Suppressor macrophage (primary cell): ENCODE measurements at places on chromosomes 13 and 19.
A peak's percentile ranks its signal among the peaks of the same experiment; 100 is the strongest.

- no peak for DNase-seq
Measured at GRCh38 chr19:10669246-10669645, 15.1 kb downstream of the ILF3 start.

- peak; percentile 79 for DNase-seq
Measured at GRCh38 chr19:53865918-53866864, 1.5 kb upstream of the MYADM start.

GRCh38 chr19:17205237-17206140 is 9.7 kb upstream of the USE1 start:
- DNase-seq = peak; percentile 43

GRCh38 chr19:2050349-2050990 is 574 bp downstream of the MKNK2 start:
- no peak for DNase-seq

- DNase-seq = no peak
Measured at GRCh38 chr19:31671411-31672035, 322.3 kb upstream of the TSHZ3 start.

DNA sequence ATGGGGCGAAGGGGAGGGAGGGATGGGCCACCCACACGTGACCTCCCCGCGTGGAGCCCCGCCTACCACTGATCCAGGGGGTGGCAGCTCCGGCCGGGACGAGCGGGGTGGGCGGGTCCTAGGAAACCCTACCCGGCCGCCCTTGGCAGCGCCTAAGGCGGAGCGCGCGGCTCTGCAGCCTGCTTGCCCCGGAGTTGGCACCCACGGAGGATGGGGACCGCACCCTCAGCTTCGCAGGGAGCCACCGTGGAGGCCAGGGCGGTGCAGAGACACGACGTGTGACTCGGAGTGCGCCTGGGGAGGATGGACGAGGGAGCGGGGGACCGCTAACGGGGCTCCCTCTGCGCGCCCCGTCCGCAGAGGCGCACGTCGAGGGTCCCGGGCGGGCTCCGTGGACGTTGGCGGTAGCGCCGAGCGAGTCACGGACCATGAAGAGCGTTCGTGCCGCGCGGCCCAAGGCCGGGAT is at the start of gene RGS9BP:
RGS9BP (plus strand) TSS at position 129 of the 466 bp plus-strand sequence. CDS start 416 bp downstream, outside the sequence.
- DNase-seq = peak; percentile 78

DNA sequence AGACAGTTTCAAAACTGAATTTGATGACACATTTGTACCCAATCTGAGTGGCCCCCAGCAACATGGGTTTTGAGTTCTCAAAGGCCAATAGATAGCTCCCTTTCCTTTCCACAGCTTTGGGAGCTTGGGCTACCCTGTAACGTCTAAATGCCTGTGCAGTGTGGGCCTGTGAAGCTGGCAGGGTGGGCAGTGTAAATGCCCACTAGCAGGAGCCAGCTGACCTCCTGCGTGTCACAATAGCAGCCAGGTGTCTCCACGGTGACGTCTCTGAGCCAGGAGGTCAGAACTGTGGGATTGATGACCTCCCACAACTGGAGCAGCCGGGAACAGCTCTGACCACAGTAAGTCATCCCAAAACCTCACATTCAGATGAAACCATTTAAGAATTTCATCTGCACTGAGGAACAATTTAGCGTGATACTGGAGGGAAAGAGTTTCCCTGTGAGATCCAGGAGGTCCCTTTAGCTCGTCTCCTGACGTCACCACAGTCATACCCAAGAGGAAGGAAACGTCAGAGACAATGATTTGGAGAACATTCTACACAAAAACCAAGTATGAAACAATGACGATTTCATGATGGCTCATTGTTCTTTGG is at the start of gene IPO5:
IPO5 (plus strand) TSS at position 300 of the 595 bp plus-strand sequence. CDS start 23,022 bp downstream, outside the sequence.
- no peak for DNase-seq

DNA sequence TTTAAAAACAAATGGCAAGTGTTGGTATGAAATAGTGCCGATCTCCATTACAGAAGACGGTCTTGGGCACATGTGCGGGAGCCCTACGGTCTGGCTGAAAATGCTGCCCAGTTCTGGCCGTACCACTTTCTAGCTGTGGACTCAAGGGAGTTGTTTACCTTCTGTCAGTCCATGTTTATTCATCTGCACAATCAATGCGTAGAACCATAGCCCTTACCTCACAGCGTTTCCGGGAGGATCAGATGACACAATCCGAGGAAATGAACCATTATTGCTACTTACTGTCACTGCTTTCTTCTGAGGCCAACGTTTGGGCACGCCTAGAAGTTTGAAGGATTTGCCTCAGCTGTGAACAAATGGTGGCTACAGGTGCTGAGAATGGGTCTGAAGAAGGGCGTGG is 31.2 kb downstream of the GADD45B start:
- peak; percentile 66 for DNase-seq

DNA sequence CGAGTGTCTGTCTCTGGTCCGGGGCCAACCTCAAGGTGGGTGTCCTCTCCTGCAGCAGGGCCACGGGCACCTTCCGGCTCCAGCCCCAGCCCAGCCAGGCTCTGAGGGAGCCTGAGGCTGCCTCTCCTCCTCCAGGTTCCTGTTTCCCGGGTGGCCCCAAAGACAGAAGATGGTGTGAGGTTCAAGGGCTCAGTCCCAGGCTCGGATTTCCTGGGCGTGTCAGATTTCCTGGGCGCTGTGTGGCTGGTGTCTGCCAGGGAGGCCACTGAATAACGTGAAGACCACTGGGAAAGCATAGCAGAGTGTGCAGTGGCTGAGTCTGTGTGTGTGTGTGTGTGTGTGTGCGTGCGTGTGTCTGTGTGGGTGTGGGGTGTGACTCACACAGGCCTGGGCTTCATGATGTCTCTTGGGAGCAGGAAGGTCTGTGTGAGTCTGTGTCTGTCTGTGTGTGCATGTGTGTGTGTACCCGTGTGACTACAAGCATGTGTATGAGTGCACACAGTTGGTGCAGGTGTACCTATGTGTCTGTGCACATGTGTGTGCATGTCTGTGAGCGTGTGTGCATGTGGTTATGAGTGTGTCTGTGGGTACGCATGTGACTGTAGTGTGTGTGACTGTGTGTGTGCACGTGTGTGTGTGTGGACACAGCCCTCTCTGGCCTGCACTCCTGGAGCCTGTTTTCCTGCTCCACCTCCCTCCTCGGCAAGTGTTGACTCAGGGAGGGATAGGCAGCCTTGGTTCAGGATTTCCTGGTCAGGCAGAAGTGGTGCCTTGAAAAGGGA is 28.3 kb downstream of the CEBPA start:
- DNase-seq = peak; percentile 87

GRCh38 chr13:50158385-50159165 is 143.3 kb downstream of the KCNRG start:
- no peak for DNase-seq

DNA sequence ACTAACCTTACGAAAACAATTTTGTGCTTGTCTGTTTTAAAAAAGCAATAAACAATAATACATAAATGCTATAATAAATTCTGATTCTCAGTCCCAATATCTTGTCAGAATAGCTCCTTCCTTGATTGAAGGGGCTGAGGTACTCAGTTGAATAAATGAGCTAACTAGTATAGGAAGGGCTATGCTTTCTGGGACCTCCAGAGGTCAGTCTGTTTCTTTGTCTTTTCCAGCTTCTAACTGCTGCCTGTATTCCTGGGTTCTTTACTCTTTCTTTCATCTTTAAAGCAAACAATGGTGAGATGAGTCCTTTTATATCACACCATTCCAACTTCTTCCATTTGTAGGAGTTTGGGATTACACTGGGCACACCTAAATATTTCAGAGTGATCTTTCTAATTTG is 1297.0 kb upstream of the ATXN8OS start:
- no peak for DNase-seq

GRCh38 chr19:46803555-46803954 is 15.2 kb upstream of the SLC1A5 start:
- DNase-seq = no peak

DNA sequence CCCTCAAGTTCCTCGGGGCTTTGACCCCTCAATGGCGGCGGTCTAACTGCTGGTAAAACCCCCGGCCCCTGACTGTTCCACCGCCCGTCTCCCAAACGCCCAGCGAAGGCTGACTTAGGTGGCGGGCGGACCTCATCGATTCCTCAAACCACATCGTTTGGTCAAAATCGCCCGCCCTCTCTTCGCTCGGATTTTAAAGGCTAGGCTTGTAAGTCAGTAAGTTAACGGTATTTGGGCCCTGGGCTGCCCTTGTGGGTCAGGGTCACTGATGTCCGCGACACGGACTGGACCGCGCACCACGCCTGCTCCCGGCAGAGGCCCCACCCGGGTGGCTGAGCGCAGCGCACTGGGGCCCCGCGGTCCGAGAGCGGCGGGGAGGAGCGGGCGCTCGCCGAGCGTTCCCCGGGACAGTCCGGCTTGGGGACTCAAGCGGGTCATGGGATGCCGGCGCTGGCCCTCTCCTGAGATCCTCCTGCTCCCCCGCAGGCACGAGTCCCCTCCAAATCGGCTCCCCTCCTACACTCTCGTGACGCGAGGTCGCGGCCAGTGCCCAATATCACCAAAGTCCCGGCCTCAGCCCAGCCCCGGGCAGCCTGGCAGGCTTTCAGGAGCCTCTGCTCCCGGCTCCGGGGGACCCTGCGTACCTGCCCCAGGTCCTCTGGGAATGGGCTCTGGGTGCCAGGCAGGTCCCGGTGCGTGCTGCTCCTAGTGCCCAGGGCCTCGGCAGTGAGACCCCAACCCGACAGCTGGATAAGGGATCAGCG is 1.0 kb downstream of the FLT1 start:
- peak; percentile 56 for DNase-seq

- no peak for DNase-seq
Measured at GRCh38 chr19:8922591-8922990, 87.6 kb downstream of the MUC16 start.

DNA sequence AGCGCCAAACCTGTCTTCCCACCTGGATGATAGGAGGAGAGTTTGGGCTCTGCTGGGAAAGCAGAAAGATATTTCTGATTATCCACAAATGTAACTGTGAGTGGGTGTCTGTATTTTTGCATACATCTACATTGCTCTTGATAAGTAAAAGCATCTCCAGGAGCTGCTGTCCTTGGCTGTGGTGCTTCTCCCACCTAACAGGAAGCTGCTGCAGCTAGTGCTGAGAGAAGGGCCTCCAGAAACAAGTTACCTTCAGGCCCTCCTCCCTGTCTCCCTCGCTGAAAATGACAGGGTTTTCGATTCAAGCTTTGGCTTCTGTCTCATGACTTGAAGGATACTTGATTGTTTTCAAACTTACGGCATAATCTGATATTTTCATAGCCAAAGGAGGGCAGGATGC is 90.1 kb downstream of the FOXO1 start:
- DNase-seq = no peak

DNA sequence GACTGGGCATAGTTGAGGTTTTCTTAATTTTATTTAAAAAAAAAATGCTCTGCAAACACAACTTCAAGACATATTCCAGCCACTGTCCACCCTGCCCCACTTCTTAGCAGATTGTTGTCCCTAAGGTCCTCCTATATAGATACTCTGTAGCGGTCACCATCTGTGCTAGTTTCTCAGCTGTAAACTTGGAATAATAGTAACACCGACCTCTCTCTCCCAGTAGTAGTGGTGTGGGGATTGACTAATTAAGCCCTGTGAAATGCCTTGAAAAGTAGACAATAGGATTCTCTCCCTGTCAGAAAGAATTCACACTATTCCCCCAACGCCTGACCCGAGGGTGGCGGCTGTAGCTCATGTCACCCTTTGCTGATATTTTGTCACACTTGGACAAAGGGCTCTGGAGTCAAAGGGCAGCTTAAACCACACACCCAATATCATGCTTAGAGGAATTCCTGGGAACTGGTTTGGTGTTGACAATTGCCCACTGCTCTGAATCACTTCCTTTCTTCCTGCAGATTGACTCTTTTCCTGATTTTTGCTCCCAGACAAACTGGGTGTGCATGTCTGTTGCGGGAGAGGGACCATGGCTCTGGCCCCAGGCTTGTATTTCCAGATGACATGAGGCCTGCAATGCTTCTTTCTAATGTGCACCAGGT is 9.2 kb upstream of the SERP2 start:
- no peak for DNase-seq

DNA sequence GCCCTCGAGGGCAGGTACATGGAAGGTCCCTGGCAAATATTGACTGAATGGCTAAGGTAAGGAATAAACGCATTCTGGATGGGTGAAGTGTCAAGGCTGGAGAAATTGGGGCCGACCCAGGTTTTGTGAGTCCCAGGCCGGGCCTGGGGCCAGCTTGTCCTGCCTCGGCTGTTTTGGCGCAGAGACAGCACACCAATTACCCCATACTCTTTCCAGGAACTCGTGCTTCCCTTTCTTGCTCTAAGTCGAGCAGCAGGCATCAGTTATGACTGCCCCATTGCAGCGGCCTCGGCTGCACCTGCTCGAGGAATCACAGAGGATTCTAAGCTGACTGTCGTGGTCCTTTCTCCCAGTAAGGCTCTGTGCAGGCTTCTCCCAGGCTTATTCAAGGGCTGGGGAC is 67.1 kb downstream of the ZNF536 start:
- DNase-seq = no peak

- peak; percentile 96 for DNase-seq
Measured at GRCh38 chr13:112587212-112587763, 665 bp downstream of the TUBGCP3 start.

- no peak for DNase-seq
Measured at GRCh38 chr13:102132777-102133295, 269.0 kb downstream of the FGF14 start.

GRCh38 chr13:39385621-39386231 is 217.3 kb downstream of the LHFPL6 start:
- DNase-seq = no peak

DNA sequence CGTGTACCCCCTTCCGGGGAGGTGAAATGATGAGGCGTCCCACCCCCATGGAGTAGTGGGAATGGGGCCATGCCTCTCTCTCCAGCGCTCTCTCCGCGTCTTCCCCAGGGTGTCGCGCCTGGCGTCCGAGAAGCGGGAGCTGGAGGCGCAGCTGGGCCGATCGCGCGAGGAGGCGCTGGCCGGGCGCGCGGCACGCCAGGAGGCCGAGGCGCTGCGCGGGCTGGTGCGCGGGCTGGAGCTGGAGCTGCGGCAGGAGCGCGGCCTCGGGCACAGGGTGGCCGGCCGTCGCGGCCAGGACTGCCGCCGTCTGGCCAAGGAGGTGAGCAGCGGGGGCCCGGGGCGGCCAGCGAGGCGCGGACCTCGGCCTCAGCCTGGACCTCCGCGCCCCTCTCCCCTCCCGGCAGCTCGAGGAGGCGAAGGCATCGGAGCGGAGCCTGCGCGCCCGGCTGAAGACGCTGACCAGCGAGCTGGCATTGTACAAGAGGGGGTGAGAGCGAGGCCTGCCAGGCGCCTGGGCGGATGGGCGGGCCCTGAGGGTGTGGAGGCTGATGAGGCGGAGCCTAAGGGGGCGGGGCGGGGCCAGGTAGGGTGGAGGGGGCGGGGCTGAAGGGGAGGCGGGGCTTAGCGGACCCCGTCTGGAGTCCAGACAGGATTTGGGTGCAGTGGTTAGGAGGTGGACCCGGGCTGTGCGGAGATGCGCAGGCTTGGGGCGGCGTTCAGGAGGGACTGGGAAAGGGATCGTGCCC is 7.7 kb downstream of the PGLYRP1 start:
- peak; percentile 73 for DNase-seq

DNA sequence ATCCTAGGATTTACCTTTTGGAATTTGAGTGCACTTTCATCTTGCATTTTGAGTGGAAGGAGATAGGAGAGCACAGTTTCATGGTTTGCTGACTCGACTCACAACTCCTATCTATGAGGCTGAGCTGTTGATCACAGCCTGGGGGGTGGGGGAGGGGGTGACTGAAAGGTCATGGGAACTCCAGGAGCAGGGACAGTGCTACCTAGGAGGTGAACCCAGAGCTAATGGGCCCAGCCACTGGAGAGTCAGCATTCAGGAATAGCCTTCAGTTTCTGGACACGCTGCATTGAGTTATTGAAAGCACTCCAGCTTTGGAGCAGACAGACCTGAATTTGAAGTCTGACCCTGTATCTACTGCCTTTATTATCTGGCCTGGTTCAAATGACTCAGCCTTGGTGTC is 339.9 kb downstream of the SLC7A1 start:
- no peak for DNase-seq
